ENCODE measurements at places on chromosomes 12 and 14.
A peak's percentile ranks its signal among the peaks of the same experiment; 100 is the strongest.

DNA sequence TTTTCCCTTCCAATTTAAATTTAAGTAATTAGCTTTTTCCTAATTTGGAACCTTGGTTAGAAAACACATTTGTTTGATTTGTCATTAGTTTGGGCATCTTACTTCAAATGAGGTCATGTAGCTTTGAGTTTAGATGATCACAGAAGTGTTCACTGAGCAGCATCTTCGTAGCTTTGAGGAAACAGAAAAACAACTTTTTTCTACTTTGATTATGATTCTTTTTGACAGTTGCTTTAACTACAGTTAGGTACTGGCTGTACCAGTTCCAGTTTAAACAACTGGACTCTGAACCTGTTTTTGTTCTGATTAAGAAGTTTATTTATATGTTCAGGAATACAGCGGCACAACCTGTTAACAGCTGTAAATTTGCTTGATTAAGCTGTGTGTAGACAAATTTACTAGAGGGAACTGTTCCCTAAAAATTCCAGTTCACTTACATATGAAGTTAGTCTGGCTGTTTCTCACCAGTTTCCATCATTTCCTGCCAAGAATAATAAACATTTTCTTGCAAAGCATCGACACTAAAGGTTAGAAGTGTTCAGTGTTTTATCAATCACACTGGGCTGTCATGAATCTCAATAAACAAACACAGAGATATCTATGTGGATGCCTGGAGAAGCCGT is 191.9 kb downstream of the RAD51B start:
- DNase-seq: no peak

GRCh38 chr14:75380656-75381055 is 47.2 kb upstream of the JDP2 start:
- no peak for DNase-seq

DNA sequence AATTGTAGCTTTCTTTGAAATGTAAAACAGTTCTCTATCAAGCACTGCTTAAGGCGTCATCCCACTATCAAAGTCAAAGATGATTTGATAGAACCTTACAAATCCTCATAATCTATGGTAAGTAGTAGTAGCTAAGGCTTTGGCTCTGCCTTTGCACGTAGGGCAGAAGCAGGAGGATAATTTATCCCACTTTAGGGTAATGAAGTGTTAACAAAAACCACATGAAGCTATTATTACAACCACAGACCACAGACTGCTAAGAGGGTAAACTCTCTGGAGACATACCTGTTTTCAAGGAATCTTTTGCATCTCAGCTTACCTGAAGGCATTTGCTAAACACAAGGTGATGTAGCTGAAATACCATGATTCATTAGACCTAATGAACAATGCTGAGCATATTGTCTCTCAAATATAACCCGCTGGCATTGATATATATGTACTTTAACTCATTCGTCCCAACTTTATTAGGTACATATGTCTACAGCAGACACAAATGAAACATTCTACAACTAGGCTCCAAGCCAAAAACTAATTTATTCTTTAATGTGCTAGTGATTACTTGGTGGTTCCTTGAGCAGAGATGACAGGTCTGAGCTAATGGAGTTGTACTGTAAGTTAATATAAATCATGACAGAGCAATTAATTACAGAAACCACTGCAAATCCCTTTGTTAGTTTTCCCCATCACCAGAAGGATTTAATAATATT is 368.8 kb downstream of the ETNK1 start:
- DNase-seq: no peak

GRCh38 chr12:41924111-41924510 is 220.6 kb downstream of the GXYLT1 start:
- DNase-seq: no peak

DNA sequence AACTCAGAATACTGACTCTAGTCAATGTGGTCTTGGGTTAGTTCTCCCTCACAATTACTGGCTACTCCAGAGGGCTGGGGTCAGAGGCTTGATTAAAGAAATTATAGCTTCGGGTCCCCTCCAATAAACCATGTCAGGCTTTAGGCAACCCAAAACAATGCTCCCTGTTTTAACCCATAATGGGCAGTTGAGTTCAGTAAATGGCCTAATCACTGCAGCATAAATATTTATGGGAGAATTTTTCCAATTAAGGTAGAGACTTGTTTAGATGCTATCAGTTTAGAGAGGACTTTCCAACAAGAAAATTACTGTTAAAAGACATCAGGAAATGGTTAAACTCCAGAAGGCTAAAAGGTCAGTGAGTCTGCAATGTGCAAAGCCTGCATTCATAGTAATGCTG is 389.2 kb upstream of the PRICKLE1 start:
- DNase-seq: no peak

GRCh38 chr14:68458840-68459469 is 333.9 kb downstream of the ZFP36L1 start:
- no peak for DNase-seq

DNA sequence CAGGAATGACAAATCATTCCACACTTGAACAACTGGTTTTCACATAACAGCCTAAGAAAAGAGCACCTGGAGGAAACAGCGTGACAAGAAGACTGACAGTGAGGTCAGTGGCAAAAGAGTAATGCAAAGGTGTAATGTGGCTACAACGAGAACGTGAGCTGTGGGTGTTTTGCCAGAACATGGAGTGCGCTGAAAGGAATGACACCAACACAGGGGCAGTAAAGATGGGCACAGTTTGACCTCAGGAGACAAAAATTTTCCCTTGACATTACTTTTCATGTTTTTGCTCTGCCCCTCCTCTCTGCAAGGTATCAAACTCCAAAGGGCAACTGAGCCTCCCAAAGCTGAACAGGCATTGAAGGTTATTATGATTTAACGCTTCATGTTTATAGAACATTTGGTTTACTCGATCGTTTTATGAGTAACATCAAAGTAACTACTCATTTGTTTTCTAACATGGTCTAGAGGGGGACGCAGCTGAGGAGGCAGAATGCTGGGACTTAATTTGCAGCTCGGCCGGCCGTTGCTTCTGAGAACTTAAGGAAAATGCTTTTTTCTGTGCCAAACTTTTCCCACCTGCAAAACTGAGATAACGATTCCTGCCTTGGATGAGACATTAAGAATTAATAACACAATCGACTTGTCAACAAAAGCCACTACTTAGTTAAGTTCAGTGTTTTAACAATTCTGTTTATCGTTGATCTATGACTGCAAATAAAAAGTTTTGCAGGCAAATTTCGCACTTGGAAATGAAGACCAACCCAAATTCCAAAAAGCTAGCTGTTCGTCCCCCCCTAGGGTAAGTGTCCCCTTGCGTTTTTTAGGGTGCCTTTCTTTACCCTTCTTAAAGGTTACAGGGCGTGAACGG is 954 bp downstream of the HAUS4 start:
- DNase-seq: no peak

- no peak for DNase-seq
These were observed 1096.6 kb downstream of the BCL11B start for GRCh38 chr14:98175436-98175835.

- no peak for DNase-seq
These were observed 445.4 kb downstream of the SOX5 start for GRCh38 chr12:23504043-23504442.

- DNase-seq: no peak
These were observed 291.7 kb downstream of the C12orf75 start for GRCh38 chr12:105622220-105622619.

GRCh38 chr14:68248481-68249255 is 429.1 kb downstream of the RAD51B start:
- no peak for DNase-seq

DNA sequence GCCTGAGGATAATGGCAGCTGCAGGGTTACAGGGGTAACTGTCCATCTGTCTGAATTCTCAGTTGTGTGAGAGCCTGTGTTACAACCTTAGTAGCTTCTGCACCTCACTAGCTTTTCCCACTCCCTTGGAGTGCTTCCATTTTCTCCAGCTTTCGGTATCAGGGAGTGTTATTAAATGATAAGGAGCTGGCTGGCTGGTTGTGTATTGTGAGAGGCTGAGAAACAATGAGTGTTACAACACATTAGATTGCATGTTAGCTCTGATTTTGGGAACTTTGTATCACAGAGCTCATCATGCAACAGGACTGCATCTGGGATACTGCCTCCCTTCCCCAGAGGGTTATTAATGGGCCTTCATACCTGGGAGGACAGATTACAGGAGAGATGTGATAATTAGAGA is 723.7 kb downstream of the DIO2 start:
- DNase-seq: no peak

GRCh38 chr12:68451261-68452077 is 119.3 kb upstream of the MDM1 start:
- DNase-seq: no peak

DNA sequence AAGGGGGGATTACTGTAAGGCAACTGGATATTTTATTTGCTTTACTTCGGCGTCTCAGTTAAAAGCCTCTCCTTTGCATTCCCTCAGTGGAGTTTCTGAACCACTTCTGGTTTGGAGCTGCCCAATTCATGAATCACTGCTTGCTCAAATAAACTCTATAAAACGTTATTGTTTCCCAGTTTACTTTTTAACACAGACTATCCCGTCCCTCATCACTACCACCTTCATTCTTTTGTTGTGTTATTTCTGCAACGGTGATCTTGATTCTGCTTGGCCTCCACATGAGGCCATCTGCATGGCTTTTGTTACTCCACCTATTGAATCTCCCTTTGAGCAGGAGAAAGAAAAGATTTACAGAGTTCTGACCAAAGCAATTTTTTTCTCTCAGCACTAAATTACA is 104.0 kb upstream of the PLEKHA5 start:
- no peak for DNase-seq

- DNase-seq: peak; percentile 6
These were observed 26.8 kb upstream of the PEX5 start for GRCh38 chr12:7162691-7163114.

GRCh38 chr12:93616584-93617101 is 44.2 kb downstream of the SOCS2 start:
- DNase-seq: no peak

GRCh38 chr12:53207042-53207441 is at the start of gene ITGB7:
ITGB7 (minus strand) TSS chr12:53207251; CDS start chr12:53200443, 6,808 bp downstream.
- peak; percentile 49 for DNase-seq

GRCh38 chr12:82437744-82438143 is 79.4 kb downstream of the METTL25 start:
- DNase-seq: no peak
